Stimulated activated CD4-positive, alpha-beta T cell treated with anti-CD3 and anti-CD28 coated beads, Interleukin-12 subunit alpha, Interleukin-12 subunit beta, amount 100 ng/mL, for 4 hours (primary cell): ENCODE measurements at places on chromosomes 12 and 14.

DNA sequence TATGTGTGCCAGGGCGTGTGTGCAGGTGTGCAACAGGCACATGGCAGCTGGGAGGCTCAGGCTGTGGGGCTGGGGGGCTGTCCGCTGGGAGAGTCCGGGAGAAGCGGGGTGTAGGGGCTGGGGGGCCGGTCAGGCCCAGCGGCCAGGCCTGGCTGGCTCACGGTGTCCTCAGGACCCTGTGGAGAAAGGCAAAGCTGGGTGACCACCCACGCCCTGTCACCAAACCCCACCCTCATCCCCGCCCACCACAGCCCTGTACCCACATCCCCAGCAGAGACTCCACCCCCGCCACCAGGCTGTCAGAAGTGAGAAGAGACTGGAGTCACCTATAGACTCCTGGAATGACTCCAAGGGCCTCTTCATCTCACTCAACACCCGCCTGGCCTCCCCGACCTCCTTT lies 85.3 kb downstream of the SCARB1 start:
- no peak for DNase-seq

GRCh38 chr14:58662018-58662417 lies 24.3 kb downstream of the DACT1 start:
- no peak for DNase-seq

DNA sequence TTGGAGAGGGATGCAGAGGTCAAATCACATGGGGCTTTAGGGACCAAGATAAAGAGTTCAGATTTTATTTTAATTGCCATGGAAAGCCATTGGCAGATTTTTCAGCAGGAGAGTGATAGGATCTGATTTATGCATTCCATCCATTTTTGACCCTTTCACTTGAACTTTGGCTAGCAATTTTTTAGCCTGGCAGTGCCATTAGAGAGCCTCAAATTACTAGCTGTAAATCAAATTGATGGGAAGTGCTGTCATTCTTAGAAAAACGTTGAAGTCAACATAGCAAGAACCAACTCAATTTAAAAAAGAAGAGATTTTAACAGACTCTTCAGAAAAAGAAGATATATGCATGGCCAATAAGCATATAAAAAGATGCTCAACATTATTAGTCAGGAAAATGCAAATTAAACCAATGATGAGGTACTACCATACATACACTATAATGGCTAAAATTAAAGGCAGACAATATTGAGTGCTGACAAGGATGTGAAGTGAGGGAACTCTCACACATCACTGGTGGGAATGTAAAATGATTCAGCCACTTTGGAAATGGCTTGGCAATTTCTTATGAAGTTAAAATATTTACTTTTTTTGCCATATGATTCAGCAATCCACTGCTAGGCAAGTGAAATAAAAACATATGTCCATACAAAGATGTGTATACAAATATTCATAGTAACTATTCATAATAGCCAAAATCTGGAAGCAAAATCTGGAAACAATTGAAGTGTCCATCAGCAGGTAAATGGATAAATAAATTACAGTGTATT lies 89.7 kb downstream of the PTCSC3 start:
- DNase-seq, result no peak

GRCh38 chr14:80152166-80152565 lies 59.1 kb downstream of the DIO2 start:
- no peak for DNase-seq

DNA sequence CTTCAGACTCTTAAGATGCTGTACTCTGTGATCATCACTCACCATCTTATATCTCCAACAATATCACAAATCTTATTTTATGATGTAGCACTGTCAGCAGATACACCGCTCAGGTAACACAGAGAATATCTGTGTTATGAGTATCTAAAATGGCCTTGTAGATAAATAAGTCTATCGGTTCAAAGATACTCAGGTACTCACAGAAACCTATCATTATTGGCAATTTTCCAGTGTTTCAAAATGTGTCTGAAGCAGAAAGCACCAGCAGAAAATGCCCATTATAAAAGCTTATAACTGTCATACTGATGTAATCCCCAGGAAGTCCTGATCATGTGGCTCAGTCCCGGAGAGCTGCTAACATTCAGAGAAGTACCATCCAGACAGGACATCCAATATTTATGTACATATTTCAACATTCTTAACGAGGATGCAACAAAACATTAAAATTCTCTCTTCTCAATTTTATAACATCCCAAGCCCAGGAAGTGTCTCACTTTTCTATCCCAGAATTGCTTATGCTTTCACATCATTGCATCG lies 190.7 kb upstream of the LMNTD1 start:
- no peak for DNase-seq

DNA sequence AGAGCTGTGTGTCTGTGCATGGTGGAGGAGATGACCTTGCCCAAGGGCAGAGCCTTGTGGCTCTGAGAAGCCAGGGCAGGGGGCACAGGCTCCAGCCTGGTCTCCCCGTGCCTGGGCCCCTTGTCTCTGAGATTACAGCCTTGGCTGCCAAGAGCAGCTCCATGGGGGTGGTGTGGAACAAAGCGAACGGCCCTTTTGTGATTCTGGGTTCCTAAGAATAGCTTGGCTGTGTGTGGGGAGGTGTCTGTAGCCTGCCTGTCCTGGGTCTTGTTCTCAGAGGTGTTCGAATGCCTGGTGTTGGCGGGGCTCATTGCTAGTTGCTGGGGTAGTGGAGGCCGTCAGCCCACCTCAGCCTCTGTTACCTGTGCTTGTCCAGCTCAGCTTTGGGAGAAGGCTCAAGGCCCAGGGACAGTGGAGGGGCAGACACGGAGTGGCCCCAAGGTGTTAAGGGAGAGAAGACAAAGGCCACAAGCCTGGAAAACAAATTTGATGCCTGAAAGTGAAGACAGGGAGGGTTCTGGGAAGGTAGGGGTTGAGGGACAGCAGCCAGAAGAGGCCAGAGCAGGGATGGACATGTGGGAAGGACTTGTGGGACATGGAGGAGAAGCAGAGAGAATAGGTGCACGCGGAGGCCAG lies 7.4 kb upstream of the MYH7 start:
- DNase-seq, result no peak

DNA sequence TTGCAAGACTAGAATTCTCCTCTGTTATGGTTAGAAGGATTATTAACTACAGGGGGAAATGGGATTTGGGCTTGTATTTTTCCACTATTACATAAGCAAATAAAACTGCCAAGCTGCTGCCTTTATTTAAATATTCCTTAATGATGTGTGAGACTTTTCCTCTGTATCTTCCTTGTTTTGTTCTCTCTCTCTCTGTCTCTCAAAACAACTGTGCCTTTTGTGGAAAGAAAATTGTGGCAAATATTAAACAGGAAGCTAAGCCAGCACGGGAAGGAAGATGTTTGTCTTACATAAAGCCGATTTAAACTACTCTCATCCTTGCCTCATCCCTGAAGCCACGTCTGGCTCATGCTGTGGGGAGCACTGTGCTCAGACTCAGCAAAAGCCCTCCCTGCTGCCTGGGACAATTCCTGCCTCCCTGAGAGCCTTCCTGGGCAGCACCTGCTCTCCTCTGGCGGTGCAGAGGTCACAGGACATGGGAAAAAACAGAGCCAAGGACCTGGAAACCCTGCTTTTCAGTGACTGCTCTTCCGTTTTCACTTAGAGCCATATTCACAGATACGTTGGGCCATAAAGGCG lies 237.2 kb downstream of the SLC15A4 start:
- DNase-seq, result no peak

DNA sequence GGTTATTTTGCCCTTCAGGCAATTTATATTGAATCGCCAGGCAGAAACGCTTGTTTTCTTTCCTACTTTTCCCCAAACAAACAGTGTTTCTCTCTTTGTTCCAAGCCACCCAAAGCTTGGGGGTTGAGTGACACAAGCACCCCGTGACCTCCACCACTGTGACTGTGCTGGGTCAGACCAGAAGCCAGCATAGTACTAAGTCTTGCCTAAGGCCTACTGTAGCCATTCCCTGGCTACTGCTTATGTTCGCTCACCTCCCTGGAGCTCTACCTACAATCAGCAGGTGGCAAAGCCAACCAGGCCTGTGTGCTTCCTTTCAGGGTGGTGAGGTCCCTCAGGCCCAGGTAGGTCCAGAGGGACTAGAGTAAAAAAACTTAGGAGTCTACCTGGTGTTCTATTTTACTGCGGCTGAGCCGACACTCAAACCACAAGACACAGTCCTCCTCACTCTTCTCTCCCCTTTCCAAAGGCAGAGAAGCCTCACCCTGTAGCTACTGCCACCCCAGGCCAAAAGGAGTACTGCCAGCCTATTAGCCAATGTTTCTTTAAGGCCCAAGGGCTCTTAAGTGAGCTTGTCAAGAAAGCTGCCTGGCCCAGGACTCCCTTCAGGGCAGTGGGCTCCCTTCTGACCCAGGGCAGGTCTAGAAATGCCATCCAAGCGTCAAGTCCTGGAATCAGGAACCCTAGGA lies 411.8 kb upstream of the MIS18BP1 start:
- no peak for DNase-seq

GRCh38 chr12:1872448-1872847 lies 46.0 kb downstream of the CACNA2D4 start:
- DNase-seq, result no peak

GRCh38 chr14:45290547-45290946 lies 37.5 kb upstream of the MIS18BP1 start:
- DNase-seq, result no peak

DNA sequence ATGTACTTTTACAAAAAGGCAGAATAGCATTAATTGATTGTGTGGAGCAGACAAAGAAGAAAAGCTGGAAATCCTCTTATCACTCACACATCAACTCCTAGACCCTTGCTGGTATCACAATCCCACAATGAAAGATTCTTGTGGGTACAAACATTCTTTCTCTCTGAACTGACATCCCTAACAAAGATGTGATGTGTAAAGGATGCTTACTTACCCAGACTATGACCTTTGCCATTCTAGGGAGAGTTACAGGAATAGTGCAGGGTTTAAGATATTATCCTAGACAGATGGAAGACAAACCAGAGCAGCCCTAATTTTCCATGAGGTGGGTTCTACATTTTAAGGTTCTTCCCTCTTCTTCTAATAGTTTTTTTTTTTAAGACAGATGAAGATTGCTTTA lies 60.4 kb upstream of the SLC6A15 start:
- no peak for DNase-seq
